ENCODE measurements at places on chromosomes 1 and 21. TPM values are rescaled to one million over a fixed set of nuclear protein-coding genes. Genes with fewer than 3 reads are reported as not detected.

Gene MFAP2
- not detected for total RNA-seq

Gene PKN2
- total RNA-seq, result 32.4 TPM

Gene RIMS3
- total RNA-seq, result 6.9 TPM

GRCh38 chr1:60222360-60223115, 149.0 kb upstream of the C1orf87 start:
- H3K4me3 ChIP-seq, result no peak overlapping the region
- no peaks in the 10 kb centered on the region for H3K36me3 ChIP-seq
- H3K27ac ChIP-seq, result no peak overlapping the region
- H3K4me1 ChIP-seq, result no peaks in the 10 kb centered on the region

DNA sequence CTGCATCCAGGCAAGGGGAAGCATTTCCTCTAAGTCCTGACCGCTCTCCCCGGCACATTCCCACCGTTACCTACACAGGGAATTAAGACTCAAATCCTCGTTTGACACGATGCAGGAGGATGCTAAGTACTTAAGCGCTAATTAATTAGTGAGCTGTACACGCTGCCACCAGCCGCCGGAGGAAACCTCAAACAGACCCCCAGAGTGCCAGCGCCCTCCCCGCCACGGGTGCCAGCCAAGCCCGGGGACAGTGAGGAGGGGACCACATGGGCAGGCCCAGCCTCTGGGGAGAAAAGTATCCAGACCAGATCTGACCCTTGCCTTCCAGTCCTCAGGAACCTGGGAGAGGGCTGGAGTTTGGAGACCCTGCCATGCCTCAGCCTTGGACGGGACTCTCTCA, 17.4 kb upstream of the CASZ1 start:
- no peaks in the 10 kb centered on the region for H3K36me3 ChIP-seq
- H3K4me1 ChIP-seq, result no peaks in the 10 kb centered on the region
- H3K27me3 ChIP-seq, result peaks cover 5% of the 10 kb centered on the region

DNA sequence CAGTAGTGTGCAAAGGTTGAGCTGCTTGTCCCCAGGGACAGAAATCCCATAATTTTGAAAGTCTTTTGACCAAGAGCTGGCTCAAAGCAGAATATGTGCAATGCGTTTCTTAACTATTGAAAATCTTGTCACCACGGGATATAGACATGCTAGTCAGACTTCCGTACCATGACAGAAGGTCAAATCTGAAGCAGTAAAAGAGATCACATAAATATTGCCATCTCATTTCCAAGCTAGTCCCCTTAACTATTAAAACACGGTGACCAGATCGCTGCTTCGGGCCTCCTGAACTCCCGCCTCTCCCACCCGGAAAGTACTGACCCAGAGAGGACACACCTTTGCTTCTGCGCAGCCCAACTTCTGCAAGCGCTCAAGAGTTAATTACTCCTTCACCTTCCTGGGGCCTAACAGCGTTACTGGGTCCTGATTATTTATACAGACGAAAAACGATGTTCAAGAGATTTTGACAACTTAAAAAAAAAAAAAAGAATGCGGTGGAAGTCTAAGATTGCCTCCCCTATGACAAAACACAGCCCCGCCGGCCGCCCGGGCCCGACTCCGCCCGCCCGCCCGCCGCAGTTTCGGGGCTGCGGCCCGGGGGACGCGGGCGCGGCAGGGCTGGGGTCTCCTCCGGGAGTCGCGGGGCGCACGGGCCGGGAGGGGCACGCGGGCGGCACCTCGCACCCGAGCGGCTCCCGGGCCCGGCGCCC, 692 bp downstream of the SORT1 start:
- H3K4me1 ChIP-seq, result peaks cover 33% of the 10 kb centered on the region
- peak; percentile 55 for DNase-seq
- no peaks in the 10 kb centered on the region for H3K36me3 ChIP-seq

DNA sequence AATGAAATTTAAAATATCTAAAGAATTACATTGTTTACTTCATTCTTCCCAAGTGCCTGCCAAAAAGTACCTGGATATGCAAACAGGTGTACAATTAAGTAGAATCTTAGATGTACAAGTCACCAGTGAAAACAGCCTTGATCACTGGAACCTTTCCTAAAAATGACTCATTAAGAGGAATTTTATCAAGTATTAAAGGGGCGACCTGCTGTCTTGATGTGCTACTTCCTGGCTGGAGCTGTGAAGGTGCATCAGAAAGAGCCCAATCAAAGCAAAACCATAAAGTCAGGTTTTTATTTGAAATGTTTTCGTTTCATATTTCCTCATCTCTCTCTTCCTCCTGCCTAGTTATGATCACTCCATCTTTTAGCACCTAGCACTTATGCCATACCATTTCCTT, 33.4 kb downstream of the IFI44 start:
- no peak overlapping the region for H3K4me3 ChIP-seq
- peaks cover 10% of the 10 kb centered on the region for H3K36me3 ChIP-seq
- peaks cover 5% of the 10 kb centered on the region for H3K27me3 ChIP-seq
- DNase-seq, result no peak
- H3K27ac ChIP-seq, result no peak overlapping the region
- H3K4me1 ChIP-seq, result peaks cover 12% of the 10 kb centered on the region

- H3K27me3 ChIP-seq, result no peaks in the 10 kb centered on the region
- no peak overlapping the region for H3K27ac ChIP-seq
- no peaks in the 10 kb centered on the region for H3K36me3 ChIP-seq
- H3K4me1 ChIP-seq, result no peaks in the 10 kb centered on the region
- no peak for DNase-seq
Observed at GRCh38 chr1:66834926-66835325, 33.9 kb upstream of the INSL5 start.
